ENCODE measurements at places on chromosomes 3 and 15. TPM values are rescaled to one million over a fixed set of nuclear protein-coding genes. Genes with fewer than 3 reads are reported as not detected.

The STARD9 gene
- 3.6 TPM for total RNA-seq

The NPAP1 gene
- under 0.01 TPM for total RNA-seq

The ST3GAL6 gene
- total RNA-seq, result 4.4 TPM

The ACOX2 gene
- 25.9 TPM for total RNA-seq

The SLC22A14 gene
- 0.29 TPM for total RNA-seq

The GHSR gene
- not detected for total RNA-seq

The CCR3 gene
- not detected for total RNA-seq

The FBXO22 gene
- total RNA-seq, result 70.1 TPM

The KCNAB1 gene
- 0.41 TPM for total RNA-seq

The GOLGA6L2 gene
- total RNA-seq, result not detected

The CCDC39 gene
- total RNA-seq, result not detected

The SAMMSON gene
- total RNA-seq, result 3.6 TPM

The UACA gene
- 28.6 TPM for total RNA-seq

The CASR gene
- not detected for total RNA-seq

The STAC gene
- total RNA-seq, result 7.3 TPM

The C3orf20 gene
- total RNA-seq, result not detected

The ARPIN gene
- total RNA-seq, result 12.8 TPM

The NR1I2 gene
- total RNA-seq, result not detected

The ALDH1L1 gene
- total RNA-seq, result 0.11 TPM

The CTXN2 gene
- not detected for total RNA-seq

The CCDC54 gene
- not detected for total RNA-seq

The IFT57 gene
- 60.5 TPM for total RNA-seq

The MOBP gene
- total RNA-seq, result not detected

The MESP2 gene
- total RNA-seq, result 0.74 TPM

The GOLGA6L22 gene
- not detected for total RNA-seq

The SLC28A1 gene
- total RNA-seq, result not detected
